GM23248 (cell line): ENCODE measurements at places on chromosomes 13 and 19.
A peak's percentile ranks its signal among the peaks of the same experiment; 100 is the strongest.

- no peak for DNase-seq
Measured at GRCh38 chr19:57068921-57069697, 50.7 kb upstream of the USP29 start.

GRCh38 chr19:1779574-1779973 is 26.3 kb downstream of the ONECUT3 start:
- DNase-seq, result no peak

- peak; percentile 49 for DNase-seq
Measured at GRCh38 chr19:17402982-17403855, 2.2 kb downstream of the BST2 start.

GRCh38 chr19:54319892-54320670 is 7.1 kb upstream of the LILRA5 start:
- no peak for DNase-seq

GRCh38 chr19:14000691-14001375 is 5.3 kb downstream of the RFX1 start:
- DNase-seq, result no peak

DNA sequence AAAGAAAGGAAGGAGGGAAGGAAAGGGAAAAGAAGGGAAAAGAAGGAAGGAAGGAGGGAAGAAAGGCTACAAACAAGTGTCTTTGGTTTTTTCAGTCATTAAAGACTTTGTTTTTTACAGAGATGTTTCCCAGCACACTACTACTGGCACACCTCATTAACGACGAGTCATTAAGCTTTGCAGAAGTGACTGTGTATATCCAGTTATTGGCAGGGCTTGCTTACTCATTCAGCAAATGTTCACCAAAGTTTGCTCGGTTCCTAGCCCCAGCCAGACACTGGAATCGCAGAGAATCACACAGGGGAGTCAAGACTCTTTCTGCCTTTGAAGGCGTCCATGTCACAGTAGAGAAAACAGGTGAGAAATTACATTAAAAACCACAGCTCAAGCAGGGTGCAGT is 4.3 kb downstream of the NLRP12 start:
- no peak for DNase-seq

- peak; percentile 49 for DNase-seq
Measured at GRCh38 chr13:44932171-44932849, 57.0 kb downstream of the NUFIP1 start.

GRCh38 chr13:88979465-88980175 is 1308.4 kb downstream of the SLITRK5 start:
- DNase-seq, result no peak

GRCh38 chr13:111904166-111904565 is 162.8 kb upstream of the SOX1 start:
- no peak for DNase-seq

DNA sequence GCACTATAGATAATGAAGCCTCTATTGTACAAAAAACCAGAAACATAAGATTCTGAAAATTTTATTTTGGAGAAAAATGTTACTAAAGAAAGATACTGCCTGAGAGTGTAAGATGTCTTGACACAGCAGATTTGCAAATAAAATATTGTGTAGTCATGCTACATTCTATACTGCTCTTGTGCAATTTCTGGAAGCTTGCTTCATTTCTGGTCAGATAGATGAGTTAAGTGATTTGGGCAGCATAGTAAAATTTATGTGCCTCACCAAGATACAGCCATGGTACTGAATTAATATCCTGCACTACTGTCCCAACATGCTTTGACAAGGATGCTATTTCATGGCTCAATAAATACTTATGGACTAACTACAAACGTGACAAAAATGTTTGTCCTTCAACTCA is 55.1 kb upstream of the STARD13 start:
- peak; percentile 64 for DNase-seq

GRCh38 chr13:29081036-29081435 is 260.9 kb downstream of the MTUS2 start:
- DNase-seq, result no peak

DNA sequence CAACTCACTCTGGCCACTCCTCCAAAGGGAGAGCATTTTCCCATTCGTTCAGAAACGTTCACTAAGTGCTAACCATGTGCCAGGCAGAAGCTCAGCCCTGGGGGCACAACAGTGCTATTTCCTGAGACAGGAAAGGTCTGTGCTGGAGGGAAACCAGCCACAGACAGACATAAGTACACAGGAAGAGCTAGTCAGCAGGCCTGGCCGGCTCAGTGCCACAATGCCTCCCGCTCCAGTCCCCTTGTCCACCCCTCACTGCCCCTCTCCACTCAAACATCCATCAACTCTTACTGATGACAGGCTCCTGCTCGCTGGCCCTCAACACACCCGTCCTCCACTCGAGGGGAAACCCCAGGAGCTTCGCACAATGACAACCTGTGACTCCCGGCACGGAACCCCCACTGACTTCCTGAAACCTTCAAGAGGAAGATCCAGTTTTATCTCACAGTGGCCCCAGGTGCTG is 11.3 kb upstream of the PLA2G4C start:
- DNase-seq, result no peak

DNA sequence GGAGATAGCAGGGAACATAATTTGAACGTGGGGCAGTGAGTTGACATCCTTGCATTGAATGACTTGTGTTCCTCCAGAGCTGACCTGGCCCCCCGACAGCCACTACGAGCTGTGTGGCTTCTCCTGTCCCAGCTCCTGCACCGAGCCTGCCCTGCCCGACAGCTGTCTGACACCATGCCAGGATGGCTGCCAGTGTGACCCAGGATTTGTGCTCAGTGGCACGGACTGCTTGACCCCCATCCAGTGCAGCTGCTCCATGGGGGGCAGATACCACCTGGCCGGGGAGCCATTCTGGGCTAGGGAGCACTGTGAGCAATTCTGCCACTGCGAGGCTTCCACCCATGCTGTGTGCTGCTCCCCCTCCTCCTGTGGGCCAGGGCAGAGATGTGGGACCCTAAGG is 29.2 kb upstream of the FXYD3 start:
- no peak for DNase-seq

- peak; percentile 74 for DNase-seq
Measured at GRCh38 chr13:33931397-33932311, 113.7 kb downstream of the RFC3 start.

GRCh38 chr13:98291658-98292057 is 114.6 kb upstream of the RNF113B start:
- DNase-seq, result no peak

DNA sequence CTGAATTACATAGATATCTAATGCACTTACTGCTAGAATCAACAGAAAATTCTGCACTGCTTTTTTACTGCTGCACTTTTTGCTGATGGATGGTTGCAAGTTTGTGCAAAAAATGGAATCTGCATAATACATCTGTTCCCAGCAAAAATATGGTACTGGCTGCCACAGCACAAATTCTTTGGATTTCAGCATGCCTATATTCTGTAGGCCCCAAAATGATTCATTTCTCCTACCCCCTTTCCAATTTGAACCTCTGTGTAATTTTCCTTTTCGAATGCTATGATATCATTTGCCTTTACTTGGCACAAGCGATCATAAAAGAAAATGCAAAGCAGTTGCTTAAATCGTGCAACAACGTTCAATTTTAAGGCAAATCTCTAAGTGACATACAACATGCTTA is 524.2 kb upstream of the NBEA start:
- DNase-seq, result no peak

- no peak for DNase-seq
Measured at GRCh38 chr13:57030671-57031070, 110.0 kb upstream of the PRR20A start.

- peak; percentile 34 for DNase-seq
Measured at GRCh38 chr19:29872224-29872731, 60.5 kb downstream of the CCNE1 start.

- DNase-seq, result peak; percentile 58
Measured at GRCh38 chr13:95564733-95565291, 12.3 kb downstream of the CLDN10 start.

GRCh38 chr13:41011382-41011956 is 7.6 kb downstream of the ELF1 start:
- DNase-seq, result no peak
